Renal pelvis (tissue), 12 donors: ENCODE measurements at places on chromosomes 4 and X. TPM values are rescaled to one million over a fixed set of nuclear protein-coding genes. Genes with fewer than 3 reads are reported as not detected.

- DNase-seq = peak; percentile 51
Observed at GRCh38 chr4:57037982-57038604, 59.4 kb downstream of the POLR2B start.

- DNase-seq = no peak
Observed at GRCh38 chrX:132775263-132775823, 183.1 kb downstream of the HS6ST2 start.

GRCh38 chr4:98447648-98448047 is 186.5 kb downstream of the RAP1GDS1 start:
- no peak for DNase-seq

GRCh38 chrX:78514852-78515251 is 144.3 kb downstream of the RTL3 start:
- no peak for DNase-seq

DNA sequence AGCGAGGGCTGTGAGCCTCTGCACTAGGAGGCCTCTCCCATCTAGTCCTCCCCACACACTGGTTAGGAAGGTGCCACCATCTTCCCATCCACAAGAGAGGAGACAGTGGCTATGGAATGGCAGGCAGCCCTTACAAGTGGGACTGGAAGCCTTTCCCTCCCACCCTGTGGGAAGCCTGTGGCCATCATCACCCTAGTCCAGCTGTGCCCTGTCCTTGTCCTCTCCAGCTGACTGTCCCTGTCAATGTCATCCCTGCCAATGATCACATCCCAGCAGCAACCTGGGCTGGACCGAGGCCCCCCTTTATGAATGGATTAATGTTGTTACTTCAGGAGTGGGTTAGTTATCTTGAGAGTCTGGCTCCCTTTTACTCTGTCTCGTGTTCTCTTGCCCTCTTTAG is 52.8 kb downstream of the NYX start:
- no peak for DNase-seq

WAS gene
- 2.7 TPM for polyA plus RNA-seq
